ENCODE measurements at places on chromosomes 1 and 21.

DNA sequence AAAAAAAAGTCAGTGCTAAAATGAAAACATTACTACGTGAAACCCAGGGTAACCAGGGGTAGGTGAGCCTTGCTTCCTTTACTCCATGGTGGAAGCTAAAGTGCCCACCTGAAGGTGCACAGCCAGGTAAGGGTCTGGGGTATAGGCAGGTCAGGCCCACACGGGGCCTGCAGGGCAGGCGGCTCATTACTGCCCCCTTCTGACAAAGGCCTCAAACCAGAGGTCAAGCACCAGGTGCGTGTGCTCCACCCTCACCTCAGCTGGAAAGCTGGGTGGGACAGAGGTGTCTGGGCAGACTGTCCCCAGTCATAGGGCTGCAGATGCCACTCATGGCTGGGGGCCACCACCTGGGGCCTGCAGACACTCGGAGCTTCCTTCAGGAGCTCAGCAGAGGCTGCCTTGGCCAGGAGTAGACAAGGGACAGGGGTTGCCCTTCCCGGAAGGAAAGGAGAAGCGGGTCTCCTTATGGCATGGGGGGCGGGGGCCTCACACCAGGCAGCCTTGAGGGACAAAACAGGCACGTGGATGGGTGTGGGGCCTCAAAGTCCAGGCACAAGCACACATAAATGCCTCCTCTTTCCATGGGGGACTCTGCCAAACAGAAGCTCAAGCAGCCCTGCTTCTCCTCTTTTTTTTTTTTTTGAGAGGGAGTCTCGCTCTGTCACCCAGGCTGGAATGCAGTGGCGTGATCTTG is 36.2 kb downstream of the ACOT7 start:
- no peak for DNase-seq

DNA sequence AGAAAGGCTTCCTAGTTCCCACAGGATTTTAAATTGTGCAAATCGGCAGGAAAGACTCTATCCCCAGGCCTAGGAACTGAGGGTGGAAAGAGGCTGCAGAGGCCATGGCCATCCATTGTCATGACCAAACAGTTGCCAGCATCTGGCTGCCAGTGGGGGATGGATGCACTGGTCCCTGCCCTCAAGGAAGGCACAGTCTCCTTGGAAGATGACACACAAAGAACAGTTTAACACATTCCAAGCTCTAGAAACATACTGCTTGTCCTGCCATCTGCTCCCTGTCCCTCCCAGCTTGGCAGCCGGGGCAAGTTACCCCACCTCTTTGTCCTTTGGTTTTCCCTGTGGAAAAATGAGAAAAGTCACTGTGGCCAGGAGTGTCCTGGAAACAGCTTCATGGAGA is 83.2 kb downstream of the BCAR3 start:
- no peak for DNase-seq

- no peak for DNase-seq
Observed at GRCh38 chr21:36663033-36663855, 35.7 kb upstream of the SIM2 start.

DNA sequence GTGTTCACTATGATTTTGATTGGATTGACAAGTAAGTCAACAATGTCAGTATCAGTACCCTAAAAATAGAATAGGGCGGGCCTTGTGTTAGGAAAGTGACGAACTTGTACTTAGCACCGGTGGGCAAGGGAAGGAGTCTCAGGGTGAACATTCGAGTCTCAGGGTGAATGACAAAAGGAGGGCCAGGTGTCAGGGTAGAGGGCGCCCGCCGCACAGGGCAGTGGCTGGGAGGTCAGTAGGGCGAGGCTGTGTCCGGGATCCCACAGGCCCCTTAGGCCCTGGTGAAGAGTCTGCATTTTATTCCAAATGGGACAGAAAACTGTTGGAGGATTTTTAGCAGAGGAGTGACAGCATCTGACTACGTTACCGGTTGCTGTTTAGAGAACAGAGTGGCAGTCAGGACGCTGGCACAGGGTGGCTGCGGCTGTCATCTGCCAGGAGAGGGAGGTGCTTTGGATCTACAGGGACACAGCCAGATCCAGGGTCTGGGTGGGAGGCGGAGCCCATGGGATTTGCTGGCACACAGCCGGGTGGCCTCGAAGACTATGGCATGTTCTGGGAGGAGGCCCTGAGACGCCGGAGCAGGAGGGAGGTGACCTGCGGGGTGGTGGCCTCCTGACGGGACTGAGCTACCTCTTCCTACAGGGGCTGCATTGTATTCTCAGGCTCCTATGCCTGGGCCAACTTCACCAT is 11.0 kb downstream of the AGTRAP start:
- no peak for DNase-seq

DNA sequence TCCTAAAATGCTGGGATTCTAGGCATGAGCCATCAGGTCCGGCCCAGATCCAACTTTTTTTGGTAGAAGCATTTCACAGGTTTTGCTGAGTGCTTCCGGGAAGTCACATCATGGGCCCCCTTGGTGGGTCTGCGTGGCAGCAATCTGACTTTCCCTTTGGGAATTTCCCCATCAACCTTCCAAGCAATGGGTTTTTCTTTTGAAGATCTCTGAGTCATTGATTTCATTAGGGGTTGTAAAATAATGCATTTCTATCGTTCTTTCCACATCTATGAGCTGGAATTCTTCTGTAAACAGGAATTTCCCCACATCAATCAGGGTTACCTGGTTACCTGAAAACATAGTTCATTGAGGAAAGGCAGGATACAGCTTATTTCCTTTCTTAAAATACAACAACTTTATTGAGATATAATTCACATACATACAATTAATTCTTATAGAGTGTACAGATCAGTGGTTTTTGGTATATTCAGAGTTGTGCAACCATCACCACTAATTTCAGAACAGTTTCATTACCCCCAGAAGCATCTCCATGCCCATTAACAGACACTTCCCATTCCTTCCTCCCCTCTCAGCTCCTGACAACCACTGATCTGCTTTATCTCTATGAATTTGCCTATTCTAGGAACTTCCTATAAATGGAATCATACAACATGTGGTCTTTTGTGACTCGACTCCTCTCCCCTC is 9.9 kb upstream of the ZBTB17 start:
- no peak for DNase-seq

GRCh38 chr1:25780318-25781129 is 19.5 kb upstream of the SELENON start:
- no peak for DNase-seq

- DNase-seq, result no peak
Observed at GRCh38 chr21:18117176-18117575, 127.5 kb upstream of the CHODL start.

DNA sequence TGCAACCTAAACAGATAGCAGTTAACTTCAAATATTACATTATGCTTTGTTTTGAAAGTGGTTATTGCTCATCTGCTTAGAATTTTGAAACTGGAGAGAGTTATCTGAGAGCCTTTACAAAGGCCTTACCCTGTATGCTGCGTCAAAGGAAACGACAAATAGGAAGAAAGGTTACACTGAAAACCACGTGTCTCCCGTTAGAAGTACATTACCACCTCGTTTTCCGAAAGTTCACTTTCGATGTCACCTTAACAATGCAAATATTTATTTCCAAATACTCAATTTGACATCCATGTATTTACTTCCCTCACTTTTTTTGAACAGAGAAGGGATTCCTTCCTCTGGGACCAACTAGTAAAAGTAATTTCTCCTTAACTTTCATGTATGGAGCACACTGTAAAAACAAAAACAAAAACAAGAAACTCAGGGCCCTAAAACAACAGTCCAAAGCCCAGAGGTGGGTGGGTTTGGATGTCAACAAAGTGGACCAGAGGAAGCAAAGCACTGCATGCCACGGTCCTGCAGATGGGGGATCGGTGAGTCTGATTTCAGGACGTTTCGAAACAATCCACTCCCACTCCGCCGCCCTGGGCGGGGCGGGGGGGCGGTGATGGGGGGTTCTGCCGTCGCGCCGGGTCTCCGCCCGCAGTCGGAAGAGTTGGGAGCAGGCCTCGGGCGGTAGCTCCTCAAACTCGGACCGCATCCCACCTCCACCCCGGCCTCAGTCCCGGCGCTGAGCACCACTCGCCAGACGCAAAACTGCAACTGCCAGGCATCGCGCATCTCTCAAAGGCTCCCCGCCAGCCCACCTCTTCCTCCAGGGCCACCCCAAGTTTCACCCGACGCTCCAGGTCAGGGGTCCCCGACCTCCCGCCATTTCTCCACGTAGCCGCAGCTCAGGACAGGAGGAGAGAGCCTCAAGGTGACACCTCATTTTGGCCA is 841 bp downstream of the ADSS2 start:
- no peak for DNase-seq

DNA sequence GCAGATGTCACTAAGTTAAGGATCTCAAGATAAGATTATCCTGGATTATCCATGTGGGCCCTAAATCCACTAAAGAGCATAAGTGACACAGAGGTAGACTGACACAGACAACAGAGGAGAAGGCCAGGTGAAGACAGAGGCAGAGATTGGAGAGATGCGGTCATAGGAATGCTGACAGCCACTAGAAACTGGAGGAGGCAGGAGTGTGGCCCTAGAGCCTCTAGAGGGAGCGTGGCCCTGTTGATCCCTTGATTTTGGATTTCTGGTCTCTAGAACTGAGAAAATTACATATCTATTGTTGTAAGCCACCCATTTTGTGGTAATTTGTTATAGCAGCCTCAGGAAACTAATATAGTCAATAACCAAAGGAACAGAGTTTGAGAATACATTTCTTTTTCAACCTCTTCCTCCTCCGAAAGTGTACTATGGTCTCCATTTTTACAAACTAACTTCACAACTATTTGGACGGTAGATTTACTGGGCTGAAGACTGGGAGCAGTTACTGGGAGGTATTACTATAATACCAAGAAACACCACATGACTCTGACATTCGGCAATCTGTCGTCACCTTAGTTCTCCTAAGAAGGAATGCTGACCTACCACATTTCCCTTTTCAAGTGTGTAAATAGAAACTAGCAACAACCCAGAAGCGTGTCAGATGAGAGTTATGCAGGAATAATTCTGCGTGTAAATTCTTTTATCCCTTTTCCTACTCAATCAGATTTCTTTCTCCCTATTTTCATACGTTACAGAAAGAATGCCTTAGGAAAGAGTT is 116.0 kb upstream of the ZNHIT6 start:
- no peak for DNase-seq

DNA sequence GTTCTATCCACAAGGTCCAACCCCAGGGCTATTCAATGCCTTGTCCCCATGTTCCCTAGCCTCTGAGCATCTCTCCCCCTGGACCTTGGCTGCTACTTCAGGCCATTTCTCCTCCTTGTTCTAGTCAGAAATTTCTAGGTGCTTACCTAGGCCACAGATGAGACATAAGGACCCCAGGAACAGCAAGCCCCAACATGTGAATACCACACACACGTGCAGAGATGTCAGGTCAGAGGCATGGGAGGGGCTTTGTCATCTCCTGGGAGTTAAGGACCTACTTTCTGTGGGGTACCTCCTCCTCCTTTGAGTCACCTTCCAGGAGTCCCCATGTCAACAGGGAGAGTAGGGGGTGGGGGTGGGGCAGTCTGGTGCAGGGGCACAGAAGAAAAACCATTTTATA is 7.1 kb upstream of the RGS16 start:
- DNase-seq, result no peak

GRCh38 chr1:89310505-89310904 is 37.8 kb upstream of the GBP5 start:
- DNase-seq, result no peak

- DNase-seq, result no peak
Observed at GRCh38 chr1:203056516-203056915, 29.3 kb downstream of the MYOG start.

DNA sequence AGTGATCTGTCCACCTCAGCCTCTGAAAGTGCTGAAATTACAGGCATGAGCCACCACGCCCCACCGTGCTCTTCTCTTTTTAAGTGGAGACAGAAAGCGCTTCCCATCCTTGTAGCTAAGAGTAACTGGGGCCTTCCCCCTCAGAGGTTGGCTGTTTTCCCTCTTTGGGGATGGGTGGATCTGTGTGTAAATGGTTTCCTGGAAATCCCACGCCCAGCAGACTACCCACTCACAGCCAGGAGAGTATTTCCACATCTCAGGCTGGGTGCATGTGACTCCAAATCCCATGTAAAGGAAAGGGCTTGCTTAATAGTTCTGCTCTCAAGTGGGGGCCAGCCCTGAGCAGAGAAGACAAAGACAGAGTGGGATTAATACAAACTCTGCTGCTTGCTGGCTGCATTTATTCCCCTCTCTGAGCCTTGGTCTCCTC is 19.6 kb upstream of the TCEA3 start:
- DNase-seq, result no peak

DNA sequence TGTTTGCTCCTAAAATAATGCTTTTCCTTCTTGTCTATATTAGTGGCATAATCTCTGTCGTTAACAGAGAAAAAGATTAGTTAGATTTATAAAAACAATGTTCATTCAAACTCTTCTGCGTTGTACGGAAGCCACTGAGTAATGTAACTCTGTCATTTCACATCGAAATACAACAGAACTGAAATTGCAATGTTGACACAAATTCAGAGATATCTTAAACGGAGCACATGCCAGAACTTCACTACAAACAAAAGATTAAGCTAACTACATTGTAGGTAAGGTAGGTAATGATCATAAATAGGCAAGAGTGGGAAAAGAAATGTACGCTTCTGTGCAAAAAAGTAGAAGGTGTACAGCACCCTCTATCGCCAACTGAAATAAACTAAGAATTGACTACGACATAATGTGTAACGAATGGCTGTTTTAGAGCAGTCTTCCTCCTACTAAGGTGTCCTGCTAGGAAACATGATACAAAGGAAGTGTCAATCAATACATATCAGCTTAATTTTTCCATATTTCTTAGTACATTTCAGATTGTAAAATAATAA is 56.6 kb downstream of the PCNX2 start:
- no peak for DNase-seq

Measured in NCI-H2081 treated with DMSO at 0.1 percent for 48 hours (cell line).